ENCODE measurements at places on chromosomes 13 and 19.

DNA sequence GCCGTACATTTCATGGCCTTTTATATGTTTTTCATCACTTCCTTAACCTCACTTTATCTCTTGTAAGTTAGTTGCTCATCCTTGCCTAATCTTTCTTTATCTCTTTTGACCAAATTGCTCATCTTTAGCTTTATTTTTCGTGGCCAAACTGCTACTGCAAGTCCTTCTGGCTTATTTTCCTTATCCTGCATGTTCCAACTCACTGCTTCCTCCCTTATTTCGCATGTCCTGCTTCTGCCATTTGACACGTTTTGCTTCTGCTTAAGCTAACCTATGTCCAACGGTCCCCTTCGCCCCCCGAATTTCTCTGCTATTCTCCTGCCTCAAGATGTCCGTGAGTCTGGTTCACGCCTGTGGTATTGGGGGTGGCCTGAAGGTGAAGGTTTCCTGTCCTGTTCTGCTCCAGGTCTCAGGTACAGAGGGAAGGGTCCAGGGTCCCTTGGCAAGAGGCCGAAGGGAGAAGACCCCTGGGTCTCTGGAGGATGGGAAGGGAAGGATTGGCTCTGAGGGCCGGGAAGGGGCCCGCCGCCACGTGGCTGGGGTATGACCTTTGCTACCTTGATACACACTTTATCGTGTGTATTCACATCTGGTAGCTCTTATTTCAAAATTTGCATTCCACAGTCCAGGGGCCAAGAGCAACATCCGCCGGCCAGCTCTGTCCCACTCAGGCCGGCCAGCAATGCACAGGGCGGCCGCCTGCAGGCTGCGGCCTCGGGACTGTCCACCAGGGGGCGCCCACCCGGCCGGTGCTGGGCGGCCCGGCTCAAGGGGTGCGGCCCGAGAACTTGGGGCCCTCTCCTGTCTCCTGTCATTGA lies 2.9 kb upstream of the C19orf85 start:
- no peak for DNase-seq

DNA sequence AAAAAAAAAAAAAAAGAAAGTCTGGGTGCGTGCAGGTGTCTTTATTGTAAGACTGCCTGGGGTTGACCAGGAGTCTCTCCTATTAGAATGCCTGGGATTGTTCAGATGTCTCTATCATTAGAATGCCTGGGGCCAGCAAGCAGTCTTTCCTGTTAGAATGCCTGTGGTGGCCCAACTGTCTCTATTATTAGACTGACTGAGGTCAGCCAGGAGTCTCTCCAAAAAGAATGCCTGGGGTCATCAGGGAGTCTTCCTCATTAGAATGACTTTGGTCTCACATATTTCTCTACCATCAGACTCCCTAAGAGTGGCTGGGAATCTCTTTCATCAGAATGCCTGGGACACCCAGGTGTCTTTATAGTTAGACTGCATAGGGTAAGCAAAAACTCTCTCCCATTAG lies 1577.5 kb downstream of the UQCRFS1 start:
- no peak for DNase-seq

DNA sequence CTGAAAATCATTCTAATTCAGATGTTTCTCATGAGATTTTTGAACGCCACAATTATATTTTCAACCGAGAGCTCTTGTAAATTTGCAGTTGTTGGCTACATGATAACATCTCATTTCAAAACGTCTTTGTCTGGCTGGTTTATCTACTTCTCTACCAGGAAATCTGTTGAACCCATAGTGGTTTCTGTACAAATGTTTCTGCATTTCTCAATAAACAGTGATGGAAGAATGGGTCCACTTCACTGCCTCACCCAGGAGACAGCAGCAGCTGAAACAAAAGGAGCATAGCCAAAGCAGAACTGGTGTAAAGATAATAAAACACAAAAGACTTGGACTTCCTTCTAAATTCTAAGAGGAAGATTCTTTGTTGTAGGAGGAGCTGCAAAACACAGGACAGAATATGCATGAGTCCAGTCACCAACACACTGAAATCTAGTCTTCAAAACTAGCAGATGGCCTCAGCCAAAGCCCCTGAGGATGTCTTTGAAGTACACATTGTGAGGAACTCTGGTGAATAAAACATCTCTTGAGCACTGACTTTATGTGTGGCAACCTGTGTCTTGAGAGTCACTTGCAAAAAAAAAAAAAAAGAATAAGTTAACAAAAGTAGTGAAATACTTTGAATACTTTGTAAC lies 68.6 kb upstream of the FGF14 start:
- DNase-seq, result no peak

DNA sequence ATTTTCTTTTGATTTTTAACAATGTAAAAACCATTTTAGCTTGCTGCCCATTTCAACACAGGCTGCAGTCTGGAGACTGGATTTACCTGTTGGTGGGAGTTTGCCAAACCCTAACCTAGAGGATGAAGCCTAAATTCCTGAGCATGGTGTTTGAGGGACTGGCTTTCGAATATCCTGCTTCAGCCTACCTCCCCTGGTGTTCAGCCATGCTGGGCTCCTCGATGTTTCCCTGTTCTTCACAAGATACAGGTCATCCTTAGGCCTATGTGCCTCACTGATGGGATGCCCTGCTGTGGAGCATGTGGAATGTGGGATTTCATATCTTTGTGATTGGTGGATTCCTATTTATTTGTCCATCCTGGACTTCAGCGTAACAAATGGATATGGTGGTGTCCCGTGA lies 20.4 kb upstream of the ERCC5 start:
- no peak for DNase-seq

GRCh38 chr19:54096617-54097106 lies 3.9 kb downstream of the OSCAR start:
- peak; percentile 20 for DNase-seq

- no peak for DNase-seq
These were observed 888.9 kb downstream of the SLITRK1 start for GRCh38 chr13:82993417-82993816.

DNA sequence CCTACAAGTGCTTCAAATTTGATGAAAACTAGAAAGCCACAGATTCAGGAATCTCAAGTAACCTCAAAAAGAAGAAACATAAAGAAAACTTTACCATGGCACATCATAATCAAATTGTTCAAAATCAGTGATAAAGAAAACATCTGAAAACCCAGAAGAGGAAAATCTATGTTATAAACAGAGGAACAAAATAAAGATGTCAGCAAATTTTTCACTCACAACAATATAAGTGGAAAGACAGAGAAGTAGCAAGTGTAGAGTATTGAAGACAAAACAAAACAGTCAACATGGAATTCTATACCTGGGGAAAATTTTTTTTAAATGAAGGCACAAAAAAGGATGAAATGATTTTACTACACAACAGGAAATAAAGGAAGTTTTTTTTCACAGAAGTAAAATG lies 470.9 kb downstream of the DACH1 start:
- no peak for DNase-seq

GRCh38 chr19:14325863-14326262 lies 55.4 kb upstream of the ADGRE5 start:
- no peak for DNase-seq

DNA sequence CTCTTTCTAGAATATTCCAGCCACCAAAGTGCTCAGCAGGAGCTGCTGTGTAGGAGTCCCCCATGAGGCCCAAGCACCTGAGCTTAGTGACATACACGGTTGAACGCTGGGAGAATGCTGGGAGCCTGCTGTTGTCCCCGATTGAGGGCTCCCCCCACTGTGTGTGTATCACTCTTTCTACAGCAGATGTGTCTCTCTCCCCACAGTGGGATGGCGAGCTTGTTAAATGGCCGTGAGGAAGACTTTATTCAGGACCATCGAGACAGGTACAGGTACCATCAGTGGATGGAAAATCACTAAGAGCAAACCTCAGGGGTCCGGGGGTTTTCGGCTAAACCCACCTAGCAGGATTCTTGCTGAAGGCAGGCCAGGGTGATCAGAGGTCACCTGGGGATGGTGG lies 22.7 kb downstream of the EPN1 start:
- DNase-seq, result no peak

- DNase-seq, result no peak
These were observed 780.1 kb downstream of the SLITRK6 start for GRCh38 chr13:85019121-85019520.

- DNase-seq, result no peak
These were observed 42.4 kb downstream of the BBC3 start for GRCh38 chr19:47188507-47189033.

DNA sequence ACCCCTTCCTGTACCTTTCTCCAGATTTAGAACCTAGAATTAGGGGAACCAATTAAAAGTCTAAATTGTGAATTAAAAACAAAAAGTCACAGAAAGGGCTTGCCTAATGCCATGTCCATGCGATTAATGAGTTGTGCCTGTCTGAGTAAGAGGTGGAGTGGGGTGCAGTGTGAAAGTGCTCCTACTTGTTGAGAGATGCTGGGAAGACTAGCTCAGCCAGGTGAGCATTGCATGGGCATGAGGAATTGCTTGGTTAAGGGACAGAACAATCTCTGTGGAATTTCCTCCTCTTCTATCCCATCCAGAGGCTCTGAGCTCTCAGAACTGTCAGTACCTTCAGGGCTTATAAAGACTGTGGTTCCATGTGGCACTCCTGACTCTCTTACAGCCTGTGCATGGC lies 159.0 kb upstream of the UBL3 start:
- peak; percentile 28 for DNase-seq

- DNase-seq, result peak; percentile 95
These were observed 21.8 kb downstream of the ARRDC2 start for GRCh38 chr19:18029617-18030338.

DNA sequence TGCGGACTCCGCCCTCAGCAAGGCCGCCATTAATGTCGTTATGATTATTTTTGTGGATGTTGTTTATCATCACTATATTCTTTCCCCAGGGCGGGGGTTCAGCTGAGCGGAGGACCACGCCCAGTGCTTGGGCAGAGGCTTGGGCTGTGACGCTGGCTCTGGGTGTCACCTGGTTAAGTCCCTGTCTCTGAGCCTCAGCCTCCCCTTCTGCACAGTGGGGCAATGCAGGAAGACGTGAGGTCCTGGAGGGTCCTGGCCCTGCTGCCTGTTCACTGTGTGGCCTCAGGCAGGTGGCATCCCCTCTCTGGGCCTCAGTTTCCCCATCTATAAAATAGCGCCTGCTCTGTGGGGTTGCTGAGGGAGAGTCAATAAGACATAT lies 32.5 kb downstream of the NFIC start:
- DNase-seq, result no peak

DNA sequence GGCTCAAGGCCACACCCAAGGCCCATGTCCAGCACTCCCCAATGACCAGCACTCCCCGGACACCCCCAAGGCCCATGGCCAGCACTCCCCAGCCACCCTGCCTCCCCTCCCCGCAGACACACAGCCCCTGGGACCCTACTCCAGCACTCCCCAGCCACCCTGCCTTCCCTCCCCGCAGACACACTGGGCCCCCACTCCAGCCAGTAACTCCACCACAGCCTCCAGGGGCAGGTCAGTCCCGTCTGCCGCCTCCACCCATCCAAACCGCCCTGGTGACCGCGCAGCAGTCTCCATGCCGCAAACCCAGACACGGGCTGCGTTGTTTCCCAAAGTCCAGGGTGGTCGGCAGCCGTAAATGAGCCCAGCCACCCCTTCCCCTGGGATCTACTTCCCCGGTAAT lies 70.7 kb downstream of the SPACA7 start:
- DNase-seq, result no peak

- DNase-seq, result no peak
These were observed 157.7 kb downstream of the ATP8A2 start for GRCh38 chr13:25529425-25529824.

DNA sequence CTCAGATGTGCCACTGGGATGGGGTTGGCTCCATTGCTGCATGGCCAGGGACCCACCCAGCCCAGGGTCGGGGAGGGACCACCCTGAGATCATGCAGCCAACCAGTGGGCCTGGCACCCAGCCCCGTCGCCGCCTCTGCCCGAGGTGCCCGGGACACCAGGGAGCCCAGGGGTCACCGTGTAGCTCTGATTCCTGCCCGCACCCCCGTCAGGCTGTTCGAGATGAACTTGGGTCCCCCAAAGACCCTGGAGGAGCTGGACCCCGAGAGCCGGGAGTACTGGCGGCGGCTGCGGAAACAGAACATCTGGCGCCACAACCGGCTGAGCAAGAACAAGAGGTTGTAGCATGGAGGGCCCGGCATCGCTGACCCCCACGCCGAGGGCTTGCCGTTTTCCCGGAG lies 4.6 kb downstream of the MRPL54 start:
- DNase-seq, result no peak

DNA sequence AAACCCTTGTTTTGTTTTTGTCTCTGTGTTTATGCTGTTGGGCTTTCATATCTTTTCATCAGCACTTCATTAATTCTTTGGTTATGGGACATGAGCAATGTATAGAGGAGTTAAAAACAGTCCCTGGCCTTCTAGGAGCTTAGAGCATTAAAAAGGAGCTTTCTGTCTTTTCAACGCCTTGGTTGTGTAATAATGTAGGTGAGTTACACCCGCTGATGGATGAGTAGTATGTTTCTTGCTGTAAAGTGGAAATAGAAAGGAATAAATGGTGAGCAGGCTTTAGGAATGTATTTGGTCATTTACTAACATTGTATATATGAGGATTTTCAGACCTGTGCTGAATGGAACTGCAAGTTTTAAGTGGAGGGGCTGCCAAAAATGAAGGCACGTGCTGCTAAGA lies 121.5 kb upstream of the RNF113B start:
- DNase-seq, result no peak

- no peak for DNase-seq
These were observed 18.5 kb downstream of the LMTK3 start for GRCh38 chr19:48492925-48493717.

- DNase-seq, result peak; percentile 65
These were observed at the start of gene B3GLCT for GRCh38 chr13:31199849-31200636. B3GLCT (plus strand) TSS chr13:31199975; CDS start chr13:31200085, 110 bp downstream.

DNA sequence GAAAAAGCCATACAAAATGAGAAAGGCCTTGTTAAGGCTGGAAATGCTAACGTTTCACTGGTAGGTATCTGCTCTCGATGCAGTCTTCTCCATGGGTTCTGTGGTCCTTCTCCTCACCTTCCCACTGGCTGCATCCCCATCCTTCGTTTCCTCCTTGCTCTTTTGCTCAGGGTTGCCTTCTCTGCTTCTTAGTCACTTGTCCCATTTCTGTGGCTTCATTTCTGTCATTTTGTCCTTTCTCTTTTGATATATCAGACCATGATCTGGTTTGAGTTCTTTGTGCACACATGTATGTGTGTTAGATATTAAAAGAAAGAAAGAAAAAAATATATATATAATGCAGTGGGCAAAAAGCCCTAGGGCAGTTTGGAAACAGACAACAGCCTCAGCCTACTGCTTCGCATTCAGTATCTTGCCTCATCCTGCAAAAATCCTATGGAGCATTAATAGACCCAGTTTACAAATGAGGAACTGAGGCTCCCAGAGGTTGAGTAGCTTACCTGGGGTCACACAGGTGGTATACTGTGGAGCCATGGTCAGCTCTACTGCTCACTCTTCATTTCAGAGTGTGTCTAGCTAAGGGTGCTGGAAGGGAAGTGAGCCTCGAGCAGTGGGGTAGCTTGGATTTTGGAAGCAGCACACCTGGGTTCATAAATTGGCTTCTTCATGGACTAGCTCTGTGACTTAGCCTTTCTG lies 57.6 kb upstream of the MEDAG start:
- DNase-seq, result no peak

GRCh38 chr19:10270180-10270615 lies 722 bp upstream of the ICAM1 start:
- DNase-seq, result no peak

- no peak for DNase-seq
These were observed 45.2 kb downstream of the SOX21 start for GRCh38 chr13:94667190-94667589.

GRCh38 chr19:38656171-38656981 lies 8.9 kb downstream of the ACTN4 start:
- DNase-seq, result no peak

- DNase-seq, result no peak
These were observed 66.7 kb downstream of the SIPA1L3 start for GRCh38 chr19:37973666-37974065.

All from NCI-H524 (cell line).